Left cardiac atrium (tissue), 4 donors: ENCODE measurements at places on chromosomes 13 and 19. TPM values are rescaled to one million over a fixed set of nuclear protein-coding genes. Genes with fewer than 3 reads are reported as not detected.

GRCh38 chr19:35398570-35398969 lies 27.7 kb downstream of the GPR42 start:
- DNase-seq: no peak

DNA sequence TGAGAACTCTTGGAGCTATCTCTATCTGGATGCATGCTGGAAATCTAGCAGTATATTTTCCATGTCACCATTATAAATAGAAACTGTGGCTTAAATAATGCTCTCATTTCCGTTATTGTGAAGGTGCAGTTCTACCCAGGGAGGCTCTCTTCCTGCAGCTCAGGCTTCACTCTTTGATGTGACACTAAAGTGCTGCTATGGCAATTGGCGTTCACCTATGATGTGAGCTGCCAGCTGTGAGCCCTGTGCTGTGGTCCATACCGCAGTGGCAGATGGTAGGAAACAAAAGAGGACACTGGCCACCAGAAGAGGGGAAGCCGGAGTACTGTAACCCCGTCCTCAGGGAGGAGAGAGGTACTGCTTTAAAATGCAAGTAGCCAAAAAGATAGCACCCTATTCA lies 40.6 kb upstream of the ZNF681 start:
- DNase-seq: no peak

Gene RASIP1
- 23.8 TPM for total RNA-seq

DNA sequence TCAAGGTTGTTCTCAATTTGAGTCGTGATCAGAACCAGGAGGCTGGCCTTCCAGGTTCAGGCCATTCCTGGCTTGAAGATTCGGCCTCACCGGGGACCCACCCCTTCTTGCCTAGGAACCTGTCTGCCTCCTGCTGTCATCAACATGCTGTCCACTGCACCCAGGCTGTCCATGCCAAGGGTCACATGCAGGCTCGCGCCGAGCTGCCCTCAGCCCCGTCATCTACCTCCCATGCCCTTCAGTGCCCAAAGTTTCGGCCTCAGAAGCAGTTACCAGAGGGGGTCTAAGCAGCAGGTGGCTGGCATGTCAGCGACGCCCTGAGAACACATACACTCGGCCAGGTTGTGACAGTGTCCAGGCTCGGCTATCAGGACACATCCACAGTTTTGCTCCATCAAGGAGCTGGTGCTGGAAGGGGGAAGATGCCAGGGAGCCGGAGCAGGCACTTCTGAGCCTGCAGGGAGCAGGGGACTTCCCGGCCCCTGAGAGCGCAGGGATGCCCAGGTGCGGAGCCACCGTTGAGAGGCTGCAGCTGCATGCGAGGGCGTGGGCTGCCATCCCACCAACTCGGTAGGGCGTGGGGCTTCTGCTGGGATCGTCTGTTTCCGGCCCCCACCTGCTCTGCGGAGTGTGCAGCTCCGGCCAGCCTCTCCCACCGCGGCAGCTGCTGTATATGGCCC lies 590.9 kb upstream of the SLITRK5 start:
- DNase-seq: no peak

GRCh38 chr19:29029268-29029958 lies 183.5 kb downstream of the UQCRFS1 start:
- no peak for DNase-seq

DNA sequence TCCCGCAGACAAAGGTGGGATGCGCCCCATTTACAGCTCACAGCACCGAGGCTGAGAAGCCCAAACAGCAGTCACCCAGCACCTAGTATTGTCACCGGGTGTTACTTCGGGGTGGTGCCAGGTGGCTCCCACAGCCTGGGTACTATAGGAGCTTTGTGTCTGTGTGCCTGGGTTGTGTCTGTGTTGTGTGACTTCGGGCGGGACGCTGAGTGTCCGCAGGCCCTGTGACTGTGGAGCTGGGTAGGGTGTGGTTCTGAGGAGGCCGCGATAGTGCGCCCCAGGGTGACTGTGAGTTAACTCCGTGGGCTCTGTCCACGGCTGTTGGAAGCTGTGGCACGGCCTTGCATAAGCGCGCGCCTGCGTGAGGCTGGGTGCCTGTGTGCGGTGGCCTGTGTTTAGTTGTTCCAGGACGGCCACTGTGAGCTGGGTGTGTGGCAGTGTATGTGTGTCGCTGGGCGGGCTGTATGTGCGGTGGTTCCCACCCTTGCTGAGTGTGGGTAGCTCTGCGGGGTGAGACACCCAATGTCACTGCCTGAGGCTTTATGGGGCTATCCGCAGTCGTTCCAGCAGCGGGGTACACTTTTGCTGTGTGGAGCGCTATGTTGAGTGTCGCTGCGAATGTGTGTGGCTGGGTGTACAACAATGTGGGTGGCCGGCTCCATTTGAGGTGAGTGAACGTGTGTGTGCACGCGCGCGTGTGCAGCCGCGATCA lies 559 bp upstream of the SSBP4 start:
- DNase-seq: peak; percentile 60

- no peak for DNase-seq
Observed at GRCh38 chr13:99055735-99056134, 77.9 kb upstream of the DOCK9 start.

GRCh38 chr13:23463661-23464060 lies 30.2 kb upstream of the SACS start:
- DNase-seq: no peak

Gene SERP2
- 14.6 TPM for total RNA-seq

Gene CEACAM7
- total RNA-seq: not detected

DNA sequence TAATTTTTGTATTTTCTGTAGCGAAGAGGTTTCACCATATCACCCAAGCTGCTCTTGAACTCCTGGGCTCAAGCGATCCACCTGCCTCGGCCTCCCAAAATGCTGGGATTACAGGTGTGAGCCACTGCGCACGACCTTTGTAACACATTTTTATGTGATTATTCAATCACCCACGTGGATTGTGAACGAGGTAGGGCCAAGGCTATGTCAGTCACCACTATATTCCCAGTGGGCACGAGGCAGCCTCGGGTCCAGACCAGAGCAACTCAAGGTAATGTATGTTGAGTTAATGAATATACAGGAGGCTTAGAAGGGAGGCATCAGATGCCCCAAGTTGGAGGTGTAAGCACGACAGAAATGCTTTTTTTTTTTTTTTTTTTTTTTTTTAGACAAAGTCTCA lies 8.9 kb downstream of the PTGIR start:
- DNase-seq: peak; percentile 3

- peak; percentile 84 for DNase-seq
Observed at GRCh38 chr19:38209671-38210457, 14.2 kb downstream of the DPF1 start.

DNA sequence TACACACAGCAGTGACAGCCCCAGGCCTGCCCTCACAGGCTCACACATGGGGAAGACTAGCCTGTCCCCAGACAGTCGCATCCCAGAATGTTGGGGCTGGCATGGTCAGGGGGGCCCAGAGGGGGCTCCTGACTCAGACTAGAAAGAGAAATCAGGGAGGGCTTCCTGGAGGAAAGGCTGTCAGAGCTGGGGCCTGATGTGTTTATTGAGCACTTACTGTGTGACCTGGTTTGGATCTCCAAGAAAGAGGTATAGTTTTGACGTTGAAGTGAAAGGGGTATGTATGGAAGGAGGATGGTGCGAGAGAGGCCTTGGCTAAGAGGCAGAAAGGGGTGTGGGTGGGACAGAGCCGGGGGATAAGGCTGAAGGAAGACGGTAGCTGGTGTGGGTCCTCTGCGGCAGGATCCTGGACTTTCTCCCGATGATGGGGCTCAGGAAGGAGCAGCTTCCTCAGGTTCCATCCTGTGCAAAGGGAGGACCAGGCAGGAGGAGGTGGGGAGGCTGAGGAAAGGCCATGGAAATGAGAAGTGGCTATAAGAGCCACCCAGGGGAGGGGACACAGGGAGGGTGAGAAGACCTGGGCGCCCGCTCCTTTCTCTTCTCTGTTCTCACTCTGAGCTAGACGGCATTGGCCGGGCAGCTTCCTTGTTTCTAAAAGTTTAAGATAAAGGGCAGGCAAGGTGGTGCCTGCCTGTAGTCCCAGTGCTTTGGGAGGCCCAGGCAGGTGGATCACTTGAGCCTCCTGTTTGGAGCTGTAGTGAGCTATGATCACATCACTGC lies 16.1 kb upstream of the BCL3 start:
- DNase-seq: peak; percentile 14
